Activated gamma-delta T cell treated with anti-CD3 and anti-CD28 coated beads, Interleukin-2, amount 50 U/mL, for 16 hours (primary cell): ENCODE measurements at places on chromosomes 1 and 21.

DNA sequence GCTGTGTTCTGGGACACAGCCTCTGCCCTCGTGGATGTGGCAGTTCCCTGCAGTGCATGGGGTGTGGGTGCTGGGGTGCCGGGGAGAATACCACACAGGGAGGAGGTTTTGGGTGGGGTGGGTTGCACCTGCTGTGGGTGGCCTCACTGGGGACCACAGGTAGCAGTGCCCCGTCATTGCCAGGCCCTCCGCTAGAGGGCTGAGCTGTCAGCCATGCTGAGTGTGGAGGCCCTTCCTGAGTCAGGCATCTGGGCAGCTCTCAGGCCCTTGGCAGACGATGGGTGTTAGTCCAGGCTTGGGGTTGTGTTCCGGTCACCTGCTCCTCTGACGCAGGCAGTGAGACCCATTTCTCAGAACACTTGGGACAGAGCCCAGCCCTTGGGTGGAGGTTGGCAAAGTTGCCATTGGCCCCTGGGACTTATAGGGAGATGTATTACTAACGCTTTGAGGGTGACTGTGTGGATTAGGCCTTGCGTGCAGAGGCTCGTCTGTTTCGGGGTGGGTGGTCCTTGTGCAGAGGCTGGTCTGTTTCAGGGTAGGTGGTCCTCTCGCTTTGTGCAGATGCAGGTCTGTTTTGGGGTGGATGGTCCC, 23.9 kb downstream of the PCNT start:
- DNase-seq, result no peak

- DNase-seq, result peak; percentile 6
Measured at GRCh38 chr1:38834937-38835827, 24.4 kb downstream of the RRAGC start.

GRCh38 chr1:228097333-228098081, 5.6 kb downstream of the C1orf35 start:
- no peak for DNase-seq

- no peak for DNase-seq
Measured at GRCh38 chr1:93531193-93531592, 83.3 kb downstream of the FNBP1L start.

DNA sequence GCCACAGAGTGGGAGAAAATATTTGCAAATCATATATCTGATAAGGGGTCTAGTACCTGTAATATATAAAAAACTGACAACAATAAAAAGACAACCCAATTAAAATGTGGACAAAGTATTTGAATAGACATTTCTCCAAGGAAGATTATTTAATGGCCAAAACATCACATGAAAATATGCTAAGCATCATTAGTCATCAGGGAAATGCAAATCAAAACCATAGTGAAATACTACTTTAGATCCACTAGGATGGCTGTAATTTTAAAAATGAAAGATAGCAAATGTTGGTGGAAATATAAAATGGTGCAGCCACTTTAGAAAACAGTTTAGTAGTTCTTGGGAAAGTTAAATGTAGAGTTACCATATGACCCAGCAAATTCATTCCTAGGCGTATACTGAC, 118.7 kb upstream of the KIF26B start:
- no peak for DNase-seq

- no peak for DNase-seq
Measured at GRCh38 chr1:201697174-201697573, 131.8 kb upstream of the IPO9 start.

DNA sequence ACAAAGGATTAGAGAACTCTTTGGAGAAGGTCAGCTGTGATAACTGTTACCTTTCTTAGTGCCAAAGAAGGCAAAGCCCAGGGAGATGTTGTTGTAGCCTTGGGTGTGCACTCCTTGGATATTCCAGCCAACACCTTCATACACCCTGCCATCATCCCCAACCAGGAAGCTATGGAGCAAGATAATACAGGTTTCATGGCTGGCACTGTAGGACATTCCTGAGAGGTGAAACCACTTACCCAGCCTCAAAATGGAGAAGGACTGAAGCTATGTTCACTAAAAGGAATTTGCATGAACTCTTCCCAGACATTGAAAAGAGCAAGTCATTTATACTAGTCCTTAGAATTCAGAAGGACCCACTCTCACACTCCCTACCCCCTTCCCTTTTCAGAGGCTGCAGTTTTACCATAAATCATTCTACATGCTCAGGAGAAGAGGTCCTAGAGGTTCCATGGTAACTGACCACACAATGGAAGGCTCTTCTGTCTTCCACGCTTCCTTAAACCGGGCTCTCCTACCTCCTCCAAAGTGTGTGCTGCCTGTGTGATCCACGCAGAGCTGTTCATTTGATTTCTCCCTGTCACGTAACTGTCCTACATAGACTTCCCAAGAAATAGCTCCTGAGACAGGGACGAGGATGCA, 5.5 kb downstream of the PGLYRP4 start:
- DNase-seq, result no peak
